ENCODE measurements at places on chromosomes 11 and 22. TPM values are rescaled to one million over a fixed set of nuclear protein-coding genes. Genes with fewer than 3 reads are reported as not detected.

DNA sequence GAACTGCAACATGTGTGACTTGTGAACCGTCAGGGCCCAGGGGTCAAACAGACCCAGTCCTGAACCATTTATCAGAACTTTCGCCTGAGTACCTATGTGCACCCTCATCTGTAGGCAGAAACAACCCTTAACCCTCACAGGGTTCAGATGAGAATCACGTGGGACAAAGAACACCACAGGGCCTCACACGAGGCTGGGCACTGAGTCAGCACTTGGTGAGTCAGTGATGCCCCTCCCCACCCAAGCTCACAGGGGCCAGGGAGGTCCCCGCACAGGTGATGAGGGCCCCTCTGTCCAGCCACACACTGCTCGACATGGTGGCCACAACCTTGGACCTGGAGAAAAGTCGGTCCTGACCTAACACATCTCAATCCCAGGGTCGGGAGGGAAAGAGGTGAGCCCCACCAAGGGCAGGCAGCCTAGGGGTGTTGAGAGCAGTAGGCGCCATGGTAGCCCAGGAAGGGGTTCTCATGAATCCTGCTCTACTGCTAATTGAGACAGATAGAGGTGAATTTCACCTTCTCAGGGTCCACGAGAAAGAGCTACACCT lies 176.4 kb downstream of the SHANK2 start:
- no peak for DNase-seq

- DNase-seq: no peak
Measured at GRCh38 chr22:21760640-21761039, 25.0 kb upstream of the YPEL1 start.

- DNase-seq: no peak
Measured at GRCh38 chr11:95734009-95734572, 55.5 kb downstream of the FAM76B start.

DNA sequence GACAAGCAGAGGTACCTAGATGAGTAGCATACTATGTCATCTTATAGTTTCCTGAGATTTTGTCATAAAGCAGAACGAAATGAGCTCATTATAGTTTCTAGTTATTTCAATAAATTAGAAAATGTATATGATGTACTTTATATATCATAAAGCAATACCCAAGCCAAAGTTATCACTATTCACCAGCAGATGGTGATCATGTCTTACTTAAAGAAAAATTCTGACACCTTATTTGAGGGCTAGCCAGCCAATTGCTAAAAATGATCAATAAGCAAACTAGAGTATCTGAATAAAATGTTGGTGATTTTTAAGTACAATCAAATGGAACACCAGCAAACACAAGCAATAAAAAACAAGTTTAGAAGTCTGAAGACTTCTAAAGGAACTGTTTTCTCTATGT lies 44.1 kb downstream of the RSF1 start:
- no peak for DNase-seq

DNA sequence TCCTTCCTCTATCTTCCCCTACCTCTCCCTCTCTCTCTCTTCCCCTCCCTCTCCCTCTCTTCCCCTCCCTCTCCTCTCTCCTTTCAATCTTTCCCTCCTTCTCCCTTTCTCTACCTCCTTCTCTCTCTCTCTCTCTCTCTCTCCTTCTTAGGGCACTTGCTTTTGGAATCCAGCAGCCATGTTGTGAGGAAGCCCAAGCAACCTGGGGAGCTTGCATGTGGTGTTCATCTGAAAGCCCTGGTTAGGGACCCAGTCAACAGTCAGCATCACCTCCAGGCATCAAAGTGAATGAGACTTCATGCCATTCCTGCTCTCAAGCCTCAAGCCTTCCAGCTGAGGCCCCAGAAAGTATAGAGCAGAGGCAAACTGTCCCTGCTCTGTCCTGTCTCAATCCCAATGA lies 65.6 kb upstream of the SHISAL1 start:
- DNase-seq: no peak

GRCh38 chr11:123328281-123328867 lies 101.7 kb upstream of the GRAMD1B start:
- no peak for DNase-seq

DNA sequence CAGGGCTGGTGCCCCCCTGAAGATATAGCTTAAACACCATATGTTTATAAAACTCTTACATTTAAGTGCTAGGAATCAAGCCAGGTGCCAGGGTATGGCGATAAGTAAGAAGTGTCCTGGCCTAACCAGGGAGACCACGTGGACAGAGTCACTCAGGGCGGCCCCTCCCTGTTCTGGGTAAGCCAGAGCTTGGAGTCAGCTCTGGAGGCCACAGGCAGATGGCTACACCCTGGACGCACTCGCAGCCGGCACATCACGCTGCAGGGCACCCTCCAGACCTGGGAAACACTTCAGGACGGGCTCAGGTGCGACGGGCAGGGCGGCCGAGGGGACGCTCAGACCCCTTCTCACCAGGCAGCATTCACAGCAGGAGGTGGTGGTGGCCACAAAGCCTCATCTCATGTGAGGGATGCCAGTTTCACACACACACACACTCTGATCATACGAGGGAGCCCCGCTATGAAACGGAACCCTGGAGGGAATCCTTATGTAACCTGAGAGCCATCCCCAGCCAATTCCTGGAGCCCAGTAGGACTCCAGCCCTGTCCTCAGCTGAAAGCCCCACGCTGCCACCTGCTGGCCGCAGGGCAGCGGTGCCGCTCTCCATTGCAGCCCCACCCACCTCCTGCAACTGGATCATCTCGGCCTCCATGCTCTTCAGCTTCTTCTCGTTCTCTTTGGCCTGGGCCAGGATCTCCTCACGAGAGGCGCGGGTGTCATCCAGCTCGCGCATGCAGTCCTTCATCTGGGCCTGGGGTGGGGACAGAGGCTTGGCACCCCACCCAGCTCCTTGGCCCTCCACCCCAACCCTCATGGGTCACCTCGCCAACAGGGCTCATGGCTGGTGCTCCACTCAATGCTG lies 33.4 kb downstream of the APOL1 start:
- peak; percentile 91 for DNase-seq

Gene TSGA10IP
- not detected for total RNA-seq

DNA sequence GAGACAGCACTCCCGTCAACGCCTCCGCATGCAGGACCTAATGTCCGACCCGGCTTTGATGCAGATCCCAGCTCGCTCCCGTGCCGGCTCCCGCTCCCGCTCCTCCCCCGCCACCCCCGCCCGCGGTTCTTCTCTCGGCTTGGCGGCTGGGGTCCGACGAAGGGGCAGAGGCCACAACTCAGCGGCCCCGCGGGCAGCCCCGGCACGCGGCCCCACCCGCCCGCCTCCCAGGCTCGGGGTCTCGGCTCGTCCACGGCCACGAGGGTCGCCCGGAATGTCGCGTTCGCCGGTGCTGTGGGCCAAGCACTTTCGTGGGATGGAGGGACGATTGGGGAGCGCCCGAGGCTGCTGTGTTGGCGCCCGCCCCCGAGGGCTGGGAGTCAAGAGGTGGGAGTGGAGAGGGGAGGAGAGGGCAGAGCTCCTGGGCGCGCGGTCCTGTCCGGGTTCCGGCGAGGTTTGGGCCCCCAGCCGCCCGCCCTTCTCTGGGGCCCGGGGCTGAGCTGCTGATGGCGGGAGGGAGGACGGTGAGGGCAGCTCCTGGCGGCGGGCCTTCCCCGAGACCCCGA lies 5.3 kb upstream of the TBX1 start:
- no peak for DNase-seq

DNA sequence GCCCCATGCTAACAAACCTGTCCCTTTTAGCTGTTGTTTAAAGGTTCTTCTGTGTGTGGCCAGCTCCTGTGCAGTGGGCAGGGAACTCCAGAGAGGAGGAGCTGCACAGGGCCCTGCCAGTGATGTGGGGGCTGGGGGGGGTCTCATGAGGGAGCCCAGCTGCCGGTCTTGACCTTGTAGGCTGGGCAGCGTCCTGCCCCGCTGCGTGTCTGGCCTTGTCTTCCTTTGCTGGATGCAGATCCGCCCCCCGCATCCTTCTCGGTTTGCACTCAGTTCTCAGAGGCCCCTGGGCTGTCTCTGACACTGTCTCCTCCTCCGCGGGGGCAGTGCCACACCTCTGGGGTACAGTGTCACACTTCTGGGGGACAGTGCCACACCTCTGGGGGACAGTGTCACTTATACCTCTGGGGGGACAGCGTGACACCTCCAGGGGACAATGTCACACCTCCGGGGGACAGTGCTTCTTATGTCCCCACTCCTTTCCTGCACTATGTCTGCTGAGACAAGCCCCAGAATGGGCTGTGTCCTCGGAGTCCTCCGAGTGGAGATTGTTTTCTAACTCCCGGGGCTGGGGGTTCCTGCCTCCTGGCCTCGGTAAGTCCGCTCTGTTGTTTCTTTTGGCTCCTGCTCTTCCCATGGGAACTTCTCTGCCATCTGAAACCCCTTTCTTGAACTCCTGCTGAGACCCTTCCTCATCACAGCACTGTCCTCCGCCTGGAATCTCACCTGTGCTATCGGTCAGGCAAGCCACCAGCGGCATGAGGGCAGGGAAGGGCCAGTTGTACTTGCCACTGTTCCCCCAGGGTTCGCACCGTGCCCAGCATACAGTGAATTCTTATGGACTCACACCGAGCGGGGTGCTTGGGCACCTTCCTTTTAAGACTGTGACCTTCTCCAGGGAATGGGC lies 788.3 kb downstream of the TBC1D22A start:
- DNase-seq: no peak

GRCh38 chr22:45226503-45227186 lies 14.0 kb downstream of the KIAA0930 start:
- DNase-seq: no peak

DNA sequence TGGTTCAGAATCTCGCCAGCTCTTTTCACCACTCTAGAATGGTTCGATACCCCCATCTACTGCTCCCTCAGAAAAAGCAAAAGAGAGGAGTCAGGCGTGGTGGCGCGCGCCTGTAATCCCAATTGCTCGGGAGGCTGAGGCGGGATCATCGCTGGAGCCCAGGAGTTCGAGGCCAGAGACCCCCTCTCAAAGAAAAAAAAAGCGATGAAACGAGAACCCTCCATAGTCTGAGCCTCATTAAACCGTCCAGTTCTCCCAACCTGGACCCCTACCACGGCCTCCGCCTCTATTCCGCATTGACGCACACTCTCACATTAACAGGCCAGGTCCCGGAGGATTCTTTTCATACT lies 439 bp downstream of the SPA17 start:
- DNase-seq: no peak

DNA sequence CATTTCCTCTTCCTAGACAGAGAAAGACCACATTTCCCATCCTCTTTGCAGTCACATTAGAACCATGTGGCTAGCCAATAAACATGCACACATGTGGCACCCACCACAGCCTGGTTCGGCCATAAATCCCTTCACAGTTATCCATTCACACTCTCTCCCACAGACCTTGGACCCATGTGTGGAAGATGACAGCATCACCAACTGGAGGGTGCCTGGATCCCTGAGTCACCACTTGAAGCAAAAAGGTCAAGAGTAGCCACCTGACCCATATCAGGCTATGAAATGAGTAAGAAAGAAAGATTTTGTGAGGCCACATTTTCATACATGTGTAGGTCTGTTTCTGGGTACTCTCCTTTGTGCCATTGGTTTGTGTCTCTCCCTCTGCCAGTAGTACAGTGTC lies 9.0 kb upstream of the TMEM121B start:
- no peak for DNase-seq

DNA sequence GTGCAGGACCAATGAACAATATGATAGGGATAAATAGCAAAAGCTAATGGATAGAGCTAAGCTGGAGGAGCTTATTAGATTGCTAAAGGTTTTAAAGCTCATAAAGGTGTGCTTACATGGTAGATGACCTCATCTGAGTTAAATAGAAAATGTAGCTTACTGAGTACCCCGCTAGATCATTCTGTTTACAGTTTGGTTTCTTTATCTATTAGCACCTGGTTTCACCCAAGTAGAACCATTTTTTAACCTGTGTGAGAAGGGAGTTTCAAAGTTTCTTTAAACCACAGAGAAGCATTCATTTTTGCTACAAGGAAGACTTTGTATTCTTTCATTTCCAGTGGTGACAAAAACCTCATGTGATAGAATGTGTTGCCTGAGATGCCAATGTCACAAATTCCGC lies 1778.0 kb downstream of the LRRC4C start:
- no peak for DNase-seq

Gene KRTAP5-10
- not detected for total RNA-seq
